ENCODE measurements at places on chromosomes 3 and 15.

DNA sequence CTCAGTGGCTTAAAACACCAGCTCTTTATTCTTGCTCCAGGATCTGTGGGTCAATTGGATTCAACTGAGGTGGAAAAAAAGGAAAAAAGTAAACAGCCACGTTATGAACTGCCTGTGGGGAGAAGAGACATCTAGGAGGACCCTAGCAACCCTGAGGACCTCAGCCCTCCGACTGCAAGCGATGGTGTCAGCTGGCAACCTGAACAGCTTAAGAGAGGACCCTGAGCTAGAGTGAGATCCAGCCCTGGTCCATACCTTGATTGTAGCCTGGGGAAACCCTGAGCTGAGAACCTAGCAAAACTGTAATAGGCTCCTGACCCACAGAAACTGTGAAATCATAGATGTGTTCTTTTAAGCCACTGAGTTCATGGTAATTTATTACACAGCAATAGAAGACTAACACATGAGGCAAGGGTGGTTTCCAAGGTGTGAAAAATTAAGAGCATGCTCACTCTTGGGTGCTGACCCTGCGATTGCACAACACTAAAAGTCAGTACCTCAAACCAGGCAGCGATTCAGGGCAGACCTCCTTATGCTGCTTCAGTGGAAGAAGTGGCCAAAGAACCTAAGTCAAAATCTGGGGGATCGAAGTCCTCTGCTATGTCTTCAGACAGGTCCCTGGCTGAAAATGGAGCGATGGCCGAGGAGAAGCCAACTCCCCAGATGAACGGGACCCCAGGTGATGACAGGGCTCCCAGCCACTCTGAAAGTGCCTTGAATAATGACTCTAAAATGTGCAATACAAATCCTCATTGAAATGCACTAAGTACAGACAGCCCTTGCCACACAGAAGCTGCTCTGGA is 57.7 kb downstream of the GASK1A start:
- DNase-seq, result no peak

GRCh38 chr15:98518823-98519561 is 129.3 kb upstream of the IGF1R start:
- DNase-seq, result peak; percentile 52

GRCh38 chr15:69380100-69380725 is 33.9 kb upstream of the KIF23 start:
- DNase-seq, result no peak

DNA sequence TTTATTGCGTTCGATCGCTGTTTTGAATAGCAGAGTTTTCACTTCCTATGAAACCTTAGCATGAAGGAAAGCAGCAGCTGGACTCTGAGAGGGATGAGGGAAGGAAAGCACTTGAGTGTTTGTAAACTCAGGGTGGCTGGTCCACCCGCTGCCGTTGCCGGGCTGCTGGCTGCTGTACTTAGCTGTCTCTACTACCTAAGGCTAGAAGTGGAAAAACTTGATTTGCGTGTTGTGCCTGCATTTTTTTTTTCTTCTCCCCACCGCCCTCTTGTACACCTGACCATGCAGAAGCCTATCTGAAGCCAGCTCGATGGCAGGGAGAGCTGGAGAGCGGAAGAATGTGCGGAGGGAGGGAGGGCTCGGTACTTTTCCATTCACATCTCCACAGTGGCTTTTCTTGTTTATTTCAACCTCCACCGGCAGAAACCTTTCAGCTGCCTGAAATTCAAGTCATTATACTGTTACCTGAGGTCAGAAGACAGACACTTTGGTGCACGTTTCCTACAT is 4.8 kb upstream of the BCL6 start:
- DNase-seq, result no peak

- DNase-seq, result no peak
These were observed 5.0 kb upstream of the UBE2E1 start for GRCh38 chr3:23800731-23801130.

Data from activated CD4-positive, alpha-beta T cell treated with anti-CD3 and anti-CD28 coated beads for 4 hours (primary cell).